Urothelium cell line (cell line): ENCODE measurements at places on chromosomes 11 and 22.

DNA sequence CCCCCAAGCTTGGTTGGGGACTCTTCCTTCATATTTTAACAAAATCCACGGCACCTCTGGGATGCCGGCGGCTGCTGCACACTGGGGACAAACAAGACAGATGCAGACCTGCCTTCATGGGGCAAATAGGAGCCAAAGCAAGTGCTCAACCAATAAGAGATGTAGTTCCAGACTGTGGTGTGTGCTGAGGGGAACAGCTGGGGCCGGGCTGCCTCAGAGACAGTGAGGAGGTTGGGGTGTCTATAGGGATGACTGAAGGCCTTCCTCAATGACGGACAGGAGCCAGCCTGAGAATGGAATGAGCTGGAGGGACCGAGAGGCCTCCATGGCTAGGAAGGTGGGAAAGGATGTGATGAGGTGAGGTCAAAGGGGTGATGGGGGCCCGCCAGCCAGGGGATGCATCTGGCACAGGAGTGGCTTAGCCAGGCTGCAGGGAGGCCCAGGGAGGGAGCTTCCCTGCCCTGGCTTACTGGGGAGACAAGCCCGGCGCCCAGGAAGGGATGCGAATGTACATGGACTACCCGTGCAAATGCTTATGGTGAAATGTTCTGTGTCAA lies 10.3 kb upstream of the CTSD start:
- no peak for DNase-seq

- no peak for DNase-seq
Observed at GRCh38 chr22:30602049-30602448, 4.9 kb upstream of the TCN2 start.

DNA sequence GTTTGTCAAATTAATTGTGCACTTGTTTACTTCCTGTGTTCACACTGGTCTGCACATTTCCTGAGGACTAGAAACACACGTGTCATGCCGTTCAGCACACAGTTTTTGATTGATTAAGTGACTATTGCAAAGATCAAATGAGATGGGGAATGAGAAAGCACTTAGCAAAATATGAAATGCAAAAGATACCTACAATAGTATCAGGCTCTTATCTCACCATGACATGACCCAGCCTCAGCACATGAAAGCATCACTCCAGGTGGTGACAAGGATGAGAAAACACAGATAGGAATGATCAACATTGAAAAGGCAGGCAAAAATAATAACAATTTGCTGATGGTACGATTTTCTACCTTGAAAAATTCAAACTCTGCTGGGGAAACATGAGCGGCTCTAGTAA lies 42.1 kb upstream of the TP53I11 start:
- no peak for DNase-seq

GRCh38 chr11:118658429-118659313 lies 20.8 kb downstream of the TREH start:
- DNase-seq, result peak; percentile 36

- no peak for DNase-seq
Observed at GRCh38 chr22:48849963-48850657, 977.6 kb downstream of the BRD1 start.

GRCh38 chr11:88119561-88119960 lies 55.7 kb downstream of the RAB38 start:
- no peak for DNase-seq

DNA sequence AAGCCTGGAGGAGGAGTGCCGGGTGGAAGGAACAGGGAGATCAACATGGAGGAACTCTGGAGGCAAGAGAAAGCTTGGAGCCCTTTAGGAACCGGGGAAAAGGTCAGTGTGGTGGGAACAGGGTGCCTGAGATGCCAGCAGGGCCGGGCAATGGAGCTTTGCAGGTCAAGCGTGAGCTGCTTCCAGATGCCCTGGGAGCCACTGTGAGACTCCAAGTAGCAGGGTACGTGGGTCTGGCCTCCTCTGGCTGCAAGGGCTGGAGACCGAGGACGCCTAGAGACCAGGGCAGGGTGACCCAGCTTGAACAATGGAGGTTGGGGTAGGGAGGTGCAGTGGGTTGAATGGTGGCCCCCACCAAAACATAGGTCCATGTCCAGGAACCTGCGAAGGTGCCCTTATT lies 15.6 kb upstream of the EMID1 start:
- DNase-seq, result no peak

DNA sequence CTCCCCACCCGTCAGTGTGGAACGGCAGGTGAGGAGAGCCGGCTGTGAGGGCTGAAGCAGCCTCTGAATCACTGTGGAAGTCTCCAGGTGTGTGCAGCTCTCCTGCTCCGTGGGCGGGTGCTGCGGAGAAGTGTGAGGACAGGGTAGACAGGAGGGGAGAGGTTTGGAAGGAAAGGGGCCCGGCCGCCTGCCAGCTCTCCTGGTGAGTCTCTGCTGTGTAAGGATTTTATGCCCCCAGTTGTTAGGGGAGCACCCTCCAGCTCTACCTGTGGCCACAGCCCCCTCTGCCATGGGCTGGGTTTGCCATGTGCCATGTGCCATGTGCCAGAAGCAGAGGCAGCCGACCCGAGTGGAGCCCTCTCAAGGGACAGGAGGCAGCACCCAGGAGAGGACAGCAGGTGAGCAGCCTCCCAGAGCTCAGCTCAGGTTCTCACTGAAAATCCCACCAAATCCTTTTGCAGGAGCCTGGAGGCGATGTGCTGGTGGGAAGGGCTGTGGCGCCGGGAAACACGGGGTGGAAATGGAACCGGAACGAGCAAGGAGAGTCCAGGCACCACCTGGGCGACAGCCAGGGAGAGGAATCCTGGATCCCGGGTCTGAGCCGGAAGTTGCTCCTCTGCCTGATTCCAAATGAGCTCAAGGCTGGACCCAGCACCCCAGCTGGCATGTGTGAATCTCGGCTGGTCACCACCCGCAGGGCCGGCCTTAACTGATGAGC lies 804.4 kb downstream of the BRD1 start:
- no peak for DNase-seq

DNA sequence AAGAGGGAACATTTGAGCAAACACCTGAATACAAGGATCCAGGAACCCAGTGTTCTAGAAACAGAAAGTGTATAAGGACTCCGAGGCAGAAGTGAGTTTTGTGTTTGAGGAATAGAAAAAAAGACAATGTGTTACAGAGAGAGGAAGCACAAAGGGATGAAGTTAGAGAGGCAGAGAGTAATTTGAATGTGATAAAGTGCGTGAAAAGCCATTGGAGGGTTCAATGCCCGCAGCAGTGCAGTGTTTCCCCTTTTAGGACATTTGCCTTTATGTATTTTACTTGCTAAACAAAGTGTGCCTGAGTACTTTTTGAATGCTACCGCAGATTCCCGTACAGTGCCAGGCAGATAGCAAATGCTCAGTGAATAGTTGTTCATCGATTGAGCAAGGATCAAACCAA lies 508.5 kb downstream of the RAB38 start:
- no peak for DNase-seq

DNA sequence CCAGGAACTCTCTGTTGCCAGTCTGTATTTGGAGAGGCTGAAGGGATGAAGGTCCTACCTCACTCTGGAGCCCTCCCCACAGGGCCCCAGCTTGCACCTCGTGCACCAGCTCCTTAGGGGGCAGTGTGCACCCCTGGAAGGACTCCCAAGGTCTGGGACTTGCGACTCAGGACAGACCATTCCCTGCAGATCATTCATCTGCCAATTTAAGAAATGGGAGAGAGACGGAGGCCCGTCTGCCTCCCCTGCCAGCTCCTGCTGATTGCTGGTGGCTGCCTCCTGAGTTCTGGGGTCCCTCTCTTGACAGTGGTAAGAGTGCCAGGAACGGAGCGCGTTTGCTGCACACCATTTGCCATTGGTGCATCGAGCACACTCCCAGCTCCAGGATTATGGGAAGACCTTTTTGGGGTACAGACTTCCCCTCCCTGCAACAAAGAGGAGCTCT lies 27.4 kb upstream of the MALAT1 start:
- no peak for DNase-seq

DNA sequence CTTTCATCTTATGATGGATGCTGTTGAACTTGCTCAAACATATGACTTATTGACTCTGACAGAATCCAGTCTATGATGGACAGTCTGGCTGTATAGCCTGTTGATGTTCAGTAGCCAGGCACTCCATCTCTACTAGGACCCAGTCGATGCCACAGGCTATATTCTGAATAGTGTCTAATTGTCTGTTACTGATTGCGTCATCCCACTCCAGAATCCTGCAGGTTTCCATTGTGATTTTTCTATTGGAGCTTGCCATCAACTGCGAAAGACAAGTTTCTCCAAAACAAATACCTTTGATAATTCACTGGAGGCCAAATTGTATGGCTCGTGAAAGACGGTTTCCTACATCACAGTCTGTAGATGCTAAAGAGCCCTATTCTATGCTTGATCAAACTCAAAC lies 481.7 kb upstream of the CHORDC1 start:
- no peak for DNase-seq

- DNase-seq, result peak; percentile 42
Observed at GRCh38 chr11:77019976-77020595, 14.1 kb upstream of the B3GNT6 start.

- DNase-seq, result peak; percentile 14
Observed at GRCh38 chr22:17258015-17258787, 39.0 kb upstream of the ADA2 start.

GRCh38 chr22:26968859-26969523 lies 311.6 kb downstream of the MIAT start:
- DNase-seq, result peak; percentile 71

GRCh38 chr22:39914584-39914983 lies 13.7 kb downstream of the GRAP2 start:
- no peak for DNase-seq

- DNase-seq, result no peak
Observed at GRCh38 chr11:120696597-120697218, 185.2 kb downstream of the GRIK4 start.

DNA sequence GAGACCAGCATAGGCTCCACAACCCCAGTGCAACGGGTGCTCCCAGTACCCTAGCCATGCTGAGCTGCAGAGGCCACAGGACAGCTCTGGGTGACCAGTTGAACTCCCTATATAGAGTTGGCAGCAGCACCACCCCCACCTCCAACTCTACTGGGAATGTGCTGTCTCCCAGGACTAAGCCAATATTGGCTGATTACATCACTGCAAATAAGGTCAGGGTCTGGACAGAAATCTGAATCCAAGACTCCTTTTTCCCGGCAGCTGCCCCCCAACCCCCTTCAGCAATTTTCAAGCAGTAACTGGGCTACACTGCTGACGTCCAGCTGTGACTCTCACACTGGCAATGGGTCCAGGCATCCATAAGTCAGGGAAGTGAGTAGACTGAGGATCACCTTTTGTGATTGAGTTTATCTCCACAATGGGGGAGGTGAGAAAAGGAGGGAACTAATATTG lies at the start of gene HPX:
Gene HPX, minus strand, starts transcription at position 82 of the 453 bp plus-strand sequence. Its CDS starts 24 bp downstream, at position 58.
- no peak for DNase-seq

- no peak for DNase-seq
Observed at GRCh38 chr11:2576111-2576510, 123.7 kb downstream of the KCNQ1OT1 start.

- DNase-seq, result no peak
Observed at GRCh38 chr11:3222941-3223915, 4.6 kb upstream of the MRGPRG start.

DNA sequence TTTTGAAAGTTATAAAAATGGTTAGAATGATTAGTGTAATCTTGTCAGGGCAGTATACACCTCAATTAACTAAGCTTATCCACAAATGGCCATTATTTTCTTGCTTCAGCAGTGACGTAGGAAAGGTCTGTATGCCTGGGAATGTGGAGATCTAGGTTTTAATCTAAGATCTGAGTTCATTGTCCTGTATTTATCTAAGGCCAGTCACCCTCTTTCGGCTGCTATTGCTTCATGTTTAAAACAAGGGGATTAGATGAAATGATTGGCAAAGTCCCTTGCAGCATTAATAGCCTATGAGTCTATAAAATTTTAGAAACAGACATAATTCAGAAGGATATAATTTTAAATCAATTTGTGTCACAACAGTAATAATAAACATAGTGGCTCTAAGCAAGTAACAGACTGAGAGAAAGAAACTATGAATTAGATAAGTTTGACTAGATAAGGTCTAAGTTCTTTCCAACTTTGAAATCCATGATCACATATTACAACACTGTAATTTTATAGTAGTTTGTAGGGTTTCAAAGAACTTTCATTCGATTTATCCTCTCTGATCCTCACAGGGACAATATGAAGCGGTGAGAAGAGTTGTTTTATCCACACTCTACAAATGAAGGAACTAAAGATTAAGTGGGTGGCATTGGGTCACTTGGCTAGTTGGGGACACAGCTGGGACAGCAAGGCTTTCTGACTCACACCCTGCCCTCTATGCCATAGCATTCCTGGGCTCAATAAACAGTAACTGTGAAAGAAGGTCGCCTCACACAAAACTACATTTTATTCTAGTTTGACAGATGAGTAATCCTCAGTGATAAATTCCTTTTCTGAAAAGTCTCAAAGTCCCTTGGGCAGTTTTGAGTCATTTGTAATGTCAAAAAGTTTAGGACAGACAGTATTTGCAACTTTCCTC lies 60.6 kb upstream of the RDX start:
- no peak for DNase-seq

GRCh38 chr11:115579181-115579825 lies 75.1 kb upstream of the CADM1 start:
- DNase-seq, result peak; percentile 40

GRCh38 chr11:94938095-94939055 lies 35.0 kb downstream of the CWC15 start:
- DNase-seq, result no peak

DNA sequence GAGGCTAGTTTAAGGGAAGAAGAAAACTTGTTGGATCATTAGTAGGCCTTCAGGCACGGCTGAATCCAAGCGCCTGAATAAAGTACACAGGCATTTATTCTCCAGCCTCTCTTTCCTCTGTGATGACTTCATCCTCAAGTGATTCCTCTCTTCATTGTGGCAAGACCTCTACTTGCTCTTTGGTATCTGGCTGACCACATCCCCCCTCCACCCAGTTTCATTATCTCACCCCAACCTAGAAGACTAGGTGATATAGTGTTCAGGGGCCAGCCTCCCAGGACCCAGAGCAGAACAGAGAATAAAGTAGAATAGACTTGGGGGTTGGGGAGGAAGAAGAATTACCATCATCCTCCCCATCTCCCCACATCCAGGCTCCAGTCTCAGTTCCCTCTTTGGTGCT lies 189.3 kb downstream of the MIAT start:
- DNase-seq, result peak; percentile 92

DNA sequence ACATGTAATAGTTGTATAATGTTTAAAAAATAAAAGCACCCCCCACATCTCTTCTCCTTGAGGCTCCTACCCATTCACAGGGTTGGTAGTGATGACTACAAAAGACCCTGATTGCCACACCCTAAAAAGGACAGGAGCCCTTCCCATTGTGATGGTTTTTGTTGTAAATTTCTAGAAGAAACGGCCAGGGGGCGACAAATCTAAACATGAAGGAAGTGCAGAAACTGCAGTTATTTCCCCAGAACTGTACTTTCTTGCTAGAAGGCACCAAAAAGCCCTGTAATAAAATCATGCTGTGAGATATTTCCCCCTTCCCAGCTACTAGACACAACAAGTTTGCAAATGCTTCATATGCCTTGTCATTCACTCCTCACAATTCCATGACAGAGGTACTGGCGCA lies 10.8 kb downstream of the PRR5L start:
- no peak for DNase-seq

- no peak for DNase-seq
Observed at GRCh38 chr11:15197696-15198095, 83.0 kb downstream of the INSC start.

GRCh38 chr11:15199693-15200092 lies 85.0 kb downstream of the INSC start:
- DNase-seq, result no peak
